ENCODE measurements at places on chromosomes 1 and 21.

DNA sequence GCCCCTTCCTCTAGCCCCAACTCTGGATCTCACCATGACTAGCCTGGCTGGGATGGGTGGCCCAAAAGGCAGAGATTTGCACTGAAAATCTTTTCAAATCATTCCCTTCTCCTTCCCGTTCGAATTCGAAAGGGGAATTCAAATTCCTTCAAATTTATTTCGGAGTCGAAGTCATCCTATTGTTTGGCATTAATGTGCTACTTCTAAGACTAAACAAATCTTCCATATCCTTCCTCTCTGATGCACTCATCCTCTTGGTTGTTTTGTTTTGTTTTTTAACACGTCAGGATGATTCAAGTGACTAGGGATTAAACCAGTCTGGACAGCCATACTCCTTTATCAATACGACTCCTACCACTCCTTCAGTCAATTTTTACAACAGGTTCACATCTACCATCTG, 95.5 kb upstream of the SGIP1 start:
- peak; percentile 25 for DNase-seq

- peak; percentile 71 for DNase-seq
Observed at GRCh38 chr1:9439074-9439761, 100.0 kb upstream of the SLC25A33 start.

DNA sequence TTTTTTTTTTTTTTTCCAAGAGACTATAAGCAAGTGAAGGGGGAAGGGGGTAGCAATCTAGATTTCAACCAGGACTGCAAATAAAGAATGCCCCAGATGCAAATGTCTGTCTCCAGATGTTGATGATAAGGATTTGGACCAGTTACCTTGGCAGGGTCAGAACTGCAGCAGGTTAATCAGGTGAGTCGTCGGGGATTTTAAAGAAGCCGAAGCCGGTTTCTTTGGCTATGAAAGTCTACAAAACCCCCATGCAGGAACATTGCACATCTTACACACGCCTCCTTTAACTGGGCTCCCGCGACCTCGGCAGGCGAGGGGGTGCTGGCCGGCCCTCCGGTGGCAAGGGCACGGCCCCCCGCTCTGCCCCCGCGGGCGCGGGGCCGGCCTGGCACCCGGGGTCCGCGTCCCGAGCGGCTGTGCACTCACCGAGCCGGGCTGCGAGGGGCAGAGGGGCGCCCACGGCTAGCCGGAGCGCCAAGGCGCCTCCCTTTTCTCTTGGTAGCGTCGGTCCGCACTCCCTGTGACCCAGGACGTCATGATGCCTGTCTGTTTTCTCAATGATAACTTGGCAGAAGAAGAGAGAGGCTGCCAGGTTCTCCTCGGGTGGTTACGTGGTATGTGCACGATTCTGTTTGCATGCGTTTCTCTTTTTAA, 366.3 kb upstream of the ESRRG start:
- DNase-seq, result no peak

DNA sequence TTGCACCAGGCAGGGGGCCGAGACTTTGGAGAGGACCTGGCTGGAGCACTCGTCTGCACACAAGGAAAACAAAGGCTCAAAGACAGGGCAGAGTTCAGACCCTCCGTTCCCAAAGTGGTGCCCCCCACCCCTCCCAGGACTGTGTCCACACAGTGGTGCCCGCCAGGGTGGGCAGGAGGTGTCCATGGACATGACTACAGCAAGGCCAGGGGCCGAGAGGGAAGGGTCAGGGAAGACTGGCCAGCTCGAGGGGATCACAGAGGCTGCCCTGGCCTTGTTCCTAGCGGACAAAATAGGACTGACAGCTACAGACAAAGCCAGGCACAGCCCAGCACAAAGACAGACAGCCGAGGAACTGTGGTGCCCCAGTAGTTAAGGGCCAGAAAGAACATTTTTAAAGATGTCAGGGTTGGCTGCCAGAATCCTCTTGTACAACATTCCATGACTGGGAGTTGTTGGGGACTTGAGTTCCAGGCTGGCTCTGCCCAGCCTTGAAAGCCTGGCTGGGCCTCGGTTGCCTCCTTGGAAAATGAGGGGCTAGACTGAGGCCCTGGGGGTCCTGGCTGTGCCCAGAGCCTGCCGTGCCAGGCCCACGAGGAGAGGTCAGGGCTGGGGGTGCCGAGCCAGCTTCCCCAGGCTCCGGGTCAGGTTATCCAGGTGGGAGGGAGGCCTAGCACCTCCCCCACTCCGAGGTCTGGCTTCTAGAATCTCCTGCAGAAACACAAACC, 63.7 kb downstream of the SLX9 start:
- DNase-seq, result no peak

GRCh38 chr1:50959303-50959912, 659 bp downstream of the FAF1 start:
- peak; percentile 47 for DNase-seq

GRCh38 chr1:236663934-236664333, 22.4 kb upstream of the ACTN2 start:
- no peak for DNase-seq

GRCh38 chr1:212611000-212611948, 2.7 kb downstream of the ATF3 start:
- DNase-seq, result no peak

DNA sequence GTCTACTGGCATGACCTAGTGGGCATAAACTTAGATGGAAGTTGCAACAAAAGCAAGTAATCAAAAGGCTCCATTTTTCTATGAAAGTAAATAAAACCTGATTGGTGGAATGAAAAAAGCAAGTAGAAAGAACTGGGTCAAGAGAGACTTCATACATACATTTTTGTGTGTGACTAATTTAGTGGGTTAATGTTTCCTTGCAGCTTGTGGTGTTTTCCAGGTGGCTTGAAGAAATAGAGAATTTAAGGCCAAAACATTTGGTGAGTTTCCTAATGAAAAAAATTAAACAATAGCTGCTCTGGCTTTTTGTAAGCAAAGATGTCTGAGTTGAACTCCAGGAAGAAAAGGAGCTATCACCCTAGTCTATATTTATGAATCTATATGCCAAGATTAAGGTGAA, 71.0 kb downstream of the ZC3H11B start:
- no peak for DNase-seq

DNA sequence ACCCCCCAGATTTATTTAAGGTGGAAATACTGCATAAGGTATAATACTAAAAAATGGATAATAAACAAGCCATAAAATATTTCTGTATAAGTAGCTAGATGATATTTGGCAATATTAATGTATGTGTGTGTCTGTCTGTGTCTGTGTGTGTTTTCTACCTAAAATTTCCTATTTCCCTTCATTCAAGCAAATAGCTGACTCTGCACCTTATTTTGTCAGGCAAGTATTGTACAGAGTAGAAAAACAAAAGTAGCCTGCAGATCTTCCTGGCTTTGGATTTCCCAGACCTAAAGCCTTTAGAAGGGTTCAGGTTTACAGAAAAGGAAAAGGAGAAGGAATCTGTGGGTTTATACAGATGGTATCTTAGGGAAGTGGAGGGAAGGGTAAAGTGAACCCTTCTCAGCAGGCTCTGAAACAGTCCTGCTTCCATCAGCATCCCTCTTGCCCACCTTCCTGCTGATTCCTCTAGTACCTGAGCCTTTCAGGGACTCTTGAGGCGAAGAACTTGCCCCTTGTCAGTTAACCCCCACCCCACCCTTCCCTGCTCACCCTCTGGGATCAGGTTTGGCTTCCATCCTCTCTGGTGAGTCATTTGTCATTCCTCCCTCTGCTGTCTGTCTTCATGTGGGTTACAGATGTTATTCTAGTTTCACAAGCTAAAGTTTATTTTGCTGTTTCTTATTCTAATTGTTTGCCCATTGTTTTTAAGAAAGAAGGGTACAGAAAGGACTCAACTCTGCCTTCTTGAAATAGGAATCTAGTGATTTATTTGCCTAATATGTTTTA, 21.7 kb upstream of the RGS16 start:
- DNase-seq, result no peak

DNA sequence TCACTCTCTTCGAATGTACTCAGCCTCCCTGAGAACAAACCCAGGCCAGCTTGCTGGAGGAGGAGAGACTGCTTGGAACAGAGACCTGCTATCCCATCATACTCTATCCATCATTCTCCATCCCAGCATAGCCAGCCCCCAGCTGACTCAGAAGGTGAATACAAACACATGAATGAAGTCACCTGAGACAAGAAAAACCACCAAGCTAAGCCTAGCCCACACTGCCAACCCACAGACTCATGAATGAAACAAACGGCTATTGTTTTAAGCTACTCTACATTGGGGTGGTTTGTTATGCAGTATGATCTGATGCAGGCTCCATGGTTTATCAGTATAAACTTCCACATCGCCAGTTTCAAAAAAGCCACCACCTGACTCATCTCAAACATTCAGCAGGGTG, 395.6 kb downstream of the SETD4 start:
- DNase-seq, result no peak

DNA sequence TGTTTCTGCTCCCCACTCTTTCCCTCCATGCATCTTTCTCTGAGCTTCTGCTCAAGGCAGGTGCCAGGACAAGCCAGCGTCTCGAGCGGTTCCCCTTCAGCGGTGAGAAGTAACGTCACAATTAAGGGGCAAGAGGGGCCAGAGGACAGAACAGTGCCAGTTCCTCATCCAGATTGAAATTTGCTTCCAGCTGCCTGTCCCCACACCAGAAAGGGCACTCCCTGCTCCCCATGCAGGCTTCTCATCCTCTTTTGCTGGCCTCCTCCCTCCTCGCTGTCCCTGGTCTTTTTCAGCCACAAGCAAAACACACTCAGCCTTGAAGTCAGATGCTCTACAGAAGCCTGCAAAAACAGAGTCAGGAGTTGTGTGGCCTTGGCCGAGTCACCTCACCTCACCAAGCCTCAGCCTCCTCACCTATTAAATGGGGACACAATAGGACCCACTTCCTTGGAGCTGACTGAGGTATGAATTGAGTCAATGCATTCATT, 35.0 kb upstream of the ECE1 start:
- peak; percentile 74 for DNase-seq

GRCh38 chr1:85494904-85495266, 29.9 kb upstream of the DDAH1 start:
- DNase-seq, result no peak

GRCh38 chr1:211944733-211945500, 90.4 kb downstream of the INTS7 start:
- DNase-seq, result no peak

GRCh38 chr1:186225096-186225495, 150.0 kb downstream of the TPR start:
- DNase-seq, result peak; percentile 13

DNA sequence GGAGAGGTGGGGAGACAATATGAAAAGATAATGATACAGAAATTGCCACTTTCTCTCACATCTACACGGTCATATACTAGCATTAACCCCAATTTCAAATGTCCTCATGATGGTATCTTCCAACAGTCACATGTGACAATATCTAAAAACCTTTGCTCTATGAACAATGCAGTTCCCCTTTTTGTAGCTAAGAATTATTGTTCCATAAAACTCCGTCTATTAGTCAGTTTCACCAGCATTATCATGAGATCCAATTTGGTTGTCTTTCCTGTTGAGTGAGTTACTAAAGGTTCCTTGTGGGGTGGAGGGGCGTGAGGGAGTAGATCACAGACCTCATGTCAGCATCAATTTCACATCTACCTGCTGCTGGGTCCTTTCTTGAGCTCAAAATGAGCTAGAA, 1.7 kb downstream of the TIAM1 start:
- no peak for DNase-seq

- DNase-seq, result no peak
Observed at GRCh38 chr1:25003457-25004190, 73.5 kb upstream of the RUNX3 start.

DNA sequence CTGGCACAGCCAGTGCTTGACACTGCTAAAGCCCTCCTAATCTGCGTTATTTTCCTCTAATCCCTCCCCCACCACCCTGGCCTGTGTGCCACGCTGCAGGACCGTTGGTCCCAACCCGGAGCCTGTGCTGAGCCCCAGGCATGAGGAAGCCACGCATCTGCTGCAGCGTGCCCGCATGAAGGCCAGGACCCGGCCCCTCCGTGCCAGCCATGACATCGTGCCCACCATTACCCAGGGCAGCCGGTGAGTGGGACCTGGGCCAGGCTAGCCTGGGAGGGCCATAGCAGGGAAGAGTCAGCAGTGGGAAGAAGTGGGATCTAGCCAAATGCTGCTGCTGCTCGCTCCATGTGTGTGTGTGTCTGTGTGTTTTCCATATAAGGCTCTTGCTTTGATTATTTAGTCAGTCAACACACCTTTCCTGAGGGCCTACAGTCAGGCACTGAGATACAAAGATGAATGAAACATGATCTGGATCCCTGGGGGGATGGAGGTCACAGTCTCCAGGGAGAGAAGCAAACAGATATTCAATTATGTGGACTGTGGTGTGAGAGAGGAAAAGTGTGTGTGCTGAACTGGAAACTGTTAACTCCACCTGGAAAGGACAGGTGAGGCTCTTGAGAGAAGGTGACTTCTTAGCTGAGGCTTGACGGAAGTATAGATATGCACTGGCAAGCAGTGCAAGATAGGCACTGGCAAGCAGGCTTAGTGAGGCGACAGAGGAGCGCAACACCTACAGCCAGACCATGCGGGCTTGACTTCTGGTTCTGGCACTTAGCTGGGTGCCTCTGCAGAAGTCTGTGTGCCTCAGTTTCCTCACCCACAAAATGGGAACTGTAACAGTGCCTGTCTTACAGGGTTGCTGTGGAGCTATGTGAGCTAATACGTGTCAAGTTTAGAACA, 15.9 kb downstream of the KIAA1614 start:
- no peak for DNase-seq

DNA sequence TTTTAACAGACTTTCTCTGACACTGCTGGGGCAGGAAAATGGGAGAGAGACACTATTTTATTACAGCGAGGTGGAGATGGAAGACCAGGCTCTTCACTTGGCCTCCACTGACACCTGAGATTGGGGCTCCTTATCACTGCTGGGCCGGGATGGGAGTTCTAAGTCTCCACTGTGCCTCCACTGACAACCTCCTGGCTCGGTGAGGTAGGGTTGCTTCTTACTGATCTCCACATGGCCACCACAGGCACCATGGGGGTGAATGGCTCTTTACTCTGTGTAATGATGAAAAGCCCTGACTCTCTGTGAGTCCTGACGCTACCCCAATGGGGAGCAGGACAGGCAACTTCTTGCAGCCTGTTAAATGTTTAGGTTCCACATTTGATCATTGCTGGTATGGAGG, 67.7 kb downstream of the ATP1A1 start:
- no peak for DNase-seq

DNA sequence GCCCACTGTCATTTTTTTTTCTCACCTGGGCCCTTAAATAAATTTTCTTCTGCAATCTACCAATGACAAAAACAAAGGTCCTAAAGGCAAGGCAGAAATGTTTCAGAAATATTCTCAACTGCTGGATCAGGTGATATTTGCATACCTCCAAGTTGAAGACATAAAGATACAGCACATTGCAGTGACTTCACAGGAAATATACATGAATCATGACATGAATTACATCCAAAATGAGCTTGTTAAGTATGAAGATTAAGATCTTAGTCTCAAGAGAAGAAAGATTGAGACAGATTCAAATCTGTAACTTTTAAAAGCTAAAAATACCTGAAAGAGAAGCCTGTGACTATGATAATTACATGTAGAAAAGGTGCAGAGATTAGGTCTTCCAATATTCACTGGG, 207.8 kb downstream of the SIPA1L2 start:
- no peak for DNase-seq

GRCh38 chr1:38746941-38747600, 112.5 kb downstream of the RRAGC start:
- no peak for DNase-seq

- DNase-seq, result no peak
Observed at GRCh38 chr1:38274974-38275373, 228.4 kb upstream of the POU3F1 start.

- no peak for DNase-seq
Observed at GRCh38 chr1:199698222-199698621, 329.3 kb upstream of the NR5A2 start.

- DNase-seq, result no peak
Observed at GRCh38 chr1:19057784-19058475, 101.5 kb upstream of the IFFO2 start.
